Germinal center (tissue), 1 donor: ENCODE measurements at places on chromosomes 1 and 21.

DNA sequence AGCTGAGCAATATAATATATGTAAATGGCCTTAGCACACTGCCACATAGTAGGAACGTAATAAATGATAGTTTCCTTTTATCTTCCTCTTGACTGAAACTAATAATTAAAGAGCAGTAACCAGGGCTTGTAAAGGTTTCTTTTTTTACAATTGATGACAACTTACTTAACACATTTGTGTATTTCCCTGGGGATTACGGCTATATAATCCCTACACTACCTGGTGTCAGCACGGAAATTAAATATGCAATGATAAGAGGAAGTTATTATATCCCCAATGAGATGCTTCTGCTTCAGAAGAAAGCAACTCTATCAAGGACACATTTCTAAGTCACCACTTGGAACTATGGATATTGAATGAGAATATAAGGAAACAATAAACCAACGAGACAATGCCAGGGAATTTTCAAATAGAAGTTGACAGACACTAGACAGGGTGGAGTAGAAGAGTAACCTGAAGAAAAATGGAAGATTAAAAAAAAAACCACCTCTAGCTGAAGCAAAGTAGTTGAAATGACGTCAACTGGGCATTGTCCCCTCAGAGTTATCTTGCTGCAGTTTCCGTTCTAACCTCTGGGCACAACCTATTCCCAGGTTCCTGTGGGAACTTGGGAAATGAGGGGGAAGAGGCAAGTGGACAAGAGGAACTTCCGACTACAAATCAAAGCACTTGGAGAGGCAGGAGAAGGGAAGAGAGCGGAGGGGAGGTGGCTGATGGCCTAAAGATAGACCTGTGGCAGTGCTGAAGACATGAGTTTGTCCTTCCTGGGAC is 66.5 kb downstream of the PLPP3 start:
- DNase-seq, result no peak

- DNase-seq, result no peak
These were observed 34.8 kb upstream of the EPS15 start for GRCh38 chr1:51553911-51554310.

DNA sequence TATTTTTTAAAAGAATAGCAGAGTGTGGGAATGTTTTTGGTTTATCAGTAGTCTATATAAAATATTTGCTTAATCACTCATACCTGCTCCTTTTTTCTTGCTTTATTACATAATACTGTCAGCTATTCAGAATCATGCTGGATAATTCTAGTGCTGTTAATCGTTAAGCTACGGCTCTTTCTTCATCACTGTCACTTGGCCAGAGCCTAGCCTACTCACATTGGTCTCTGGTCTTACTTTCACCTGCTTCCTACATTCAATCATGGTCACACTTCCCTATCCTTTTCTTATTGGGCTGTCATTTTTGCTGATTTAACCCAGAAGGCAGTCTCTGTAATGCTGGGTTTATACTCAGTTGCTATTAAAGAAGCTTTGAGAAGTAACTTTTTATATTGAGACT is 2.5 kb downstream of the KLHL20 start:
- DNase-seq, result no peak

- no peak for DNase-seq
These were observed 327.7 kb downstream of the PTPRC start for GRCh38 chr1:198966519-198966918.

GRCh38 chr1:180182643-180183311 is 28.1 kb downstream of the QSOX1 start:
- DNase-seq, result no peak

GRCh38 chr1:40783001-40783905 is at the start of gene KCNQ4:
Gene KCNQ4 (plus strand): TSS chr1:40783787. CDS start chr1:40784094, 307 bp downstream.
- peak; percentile 40 for DNase-seq

DNA sequence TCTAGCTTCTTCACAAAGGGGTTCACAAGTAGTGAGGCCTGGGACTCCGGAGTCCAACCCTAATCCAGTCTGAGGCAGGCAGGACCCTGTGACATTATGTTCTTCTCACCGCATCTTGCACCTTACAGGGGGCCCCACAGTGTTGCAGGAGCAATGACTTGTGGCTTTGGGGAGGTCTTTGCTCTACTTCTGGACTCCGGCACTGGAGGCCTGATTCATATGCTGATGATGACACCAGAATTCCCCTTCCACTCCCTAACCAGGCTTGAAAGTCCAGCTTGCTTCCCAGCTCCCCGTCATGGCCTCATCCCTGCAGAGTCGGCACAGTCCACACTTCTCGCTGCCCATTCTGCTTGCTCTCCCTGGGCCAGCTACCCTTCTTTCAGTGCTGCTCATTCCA is 96.3 kb upstream of the SLC44A3 start:
- no peak for DNase-seq

GRCh38 chr21:18744840-18745239 is 341.3 kb upstream of the TMPRSS15 start:
- DNase-seq, result no peak

- no peak for DNase-seq
These were observed 3.5 kb downstream of the CD164L2 start for GRCh38 chr1:27379564-27380122.

- peak; percentile 79 for DNase-seq
These were observed 29.6 kb upstream of the RGS16 start for GRCh38 chr1:182633657-182634281.

- no peak for DNase-seq
These were observed 2.9 kb upstream of the FOXO6 start for GRCh38 chr1:41358131-41359021.

DNA sequence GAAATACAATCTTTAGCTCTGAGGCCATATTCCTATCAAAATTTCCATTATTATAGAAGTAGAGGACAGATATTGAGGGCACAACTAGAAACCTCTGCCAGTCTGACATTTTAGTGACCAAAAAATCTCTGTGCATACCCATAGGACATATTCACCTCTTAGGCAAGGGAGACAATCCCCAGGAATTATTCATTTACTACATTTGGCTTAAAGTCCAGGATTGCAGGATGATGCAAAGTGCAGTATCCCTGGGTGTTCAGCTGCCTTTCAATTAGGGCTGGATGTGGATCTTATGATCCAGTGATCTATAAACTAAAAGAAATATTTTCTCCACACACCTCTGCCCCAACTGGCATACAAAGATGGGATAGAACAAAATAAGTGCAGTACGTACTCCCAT is 50.9 kb downstream of the PTGS2 start:
- no peak for DNase-seq

DNA sequence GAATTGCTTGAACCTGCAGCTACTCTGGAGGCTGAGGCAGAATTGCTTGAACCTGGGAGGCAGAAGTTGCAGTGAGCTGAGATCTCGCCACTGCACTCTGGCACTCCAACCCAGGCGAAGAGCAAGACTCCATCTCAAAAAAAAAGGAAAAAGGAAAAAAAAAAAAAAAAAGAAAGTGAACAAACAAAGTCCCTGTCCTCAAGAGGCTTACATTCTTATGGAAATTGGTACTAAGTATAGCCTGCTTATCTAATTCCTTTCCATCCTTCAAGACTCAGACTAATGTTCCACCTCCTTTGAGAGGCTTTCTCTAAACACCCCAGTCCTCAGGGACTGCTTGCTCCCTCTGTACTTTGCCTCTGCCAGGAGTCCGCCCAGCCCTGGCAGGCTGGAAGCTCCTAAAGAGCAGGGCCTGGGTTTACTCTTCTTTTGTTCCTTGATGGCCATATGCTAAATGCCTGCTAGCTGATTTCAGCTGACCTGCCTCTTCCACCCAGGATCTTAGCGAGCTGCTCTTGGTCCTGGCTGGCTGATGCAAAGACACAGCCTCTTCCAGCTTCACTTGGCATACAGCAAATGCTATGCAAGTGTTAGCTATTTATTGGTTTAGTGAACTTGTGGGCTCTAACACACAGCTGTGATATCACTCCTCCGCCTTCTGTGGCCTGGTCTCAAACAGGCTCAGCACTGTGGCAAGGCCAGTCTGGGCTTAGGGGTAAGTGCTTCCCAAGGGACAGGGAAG is 9.8 kb downstream of the SLC9A1 start:
- no peak for DNase-seq

DNA sequence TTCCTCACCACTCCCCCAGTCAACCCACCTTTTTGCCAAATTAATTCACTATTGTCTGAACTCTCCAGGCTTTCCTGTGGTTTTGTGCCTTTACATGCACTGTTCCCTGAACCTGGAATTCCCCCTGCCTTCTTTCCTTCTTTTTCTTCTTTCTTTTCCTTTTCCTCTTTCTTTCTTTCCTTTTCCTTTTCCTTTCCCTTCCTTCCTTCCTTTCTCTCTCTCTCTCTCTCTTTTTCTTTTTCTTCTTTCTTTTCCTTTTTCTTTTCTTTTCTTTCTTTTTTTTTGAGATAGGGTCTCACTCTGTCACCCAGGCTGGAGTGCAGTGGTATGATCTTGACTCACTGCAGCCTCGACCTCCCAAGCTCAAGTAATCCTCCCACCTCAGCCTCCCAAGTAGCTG is 56.6 kb upstream of the CDC42BPA start:
- no peak for DNase-seq

DNA sequence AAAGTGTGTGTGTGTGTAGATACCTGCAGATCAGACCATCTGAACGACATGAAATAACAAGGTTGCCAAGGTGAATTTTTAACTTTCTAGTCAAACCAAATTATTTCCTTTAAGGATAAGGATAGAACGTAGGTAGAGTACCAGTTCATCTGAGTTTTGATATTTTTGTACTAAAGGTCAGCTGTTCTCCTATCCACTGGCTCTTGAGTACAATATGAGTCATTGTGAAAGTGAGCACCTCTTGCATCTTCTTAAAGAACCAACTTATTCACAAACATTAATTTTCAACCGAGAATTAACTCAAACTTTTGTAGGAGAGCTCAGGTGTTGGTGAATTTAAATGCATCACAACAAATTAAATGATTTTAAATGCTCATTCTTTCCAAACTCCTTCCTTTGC is 71.5 kb downstream of the IFI44 start:
- DNase-seq, result no peak

- peak; percentile 84 for DNase-seq
These were observed 15.5 kb upstream of the CD247 start for GRCh38 chr1:167533851-167534300.

- DNase-seq, result no peak
These were observed 48.9 kb downstream of the HENMT1 start for GRCh38 chr1:108611984-108612383.

DNA sequence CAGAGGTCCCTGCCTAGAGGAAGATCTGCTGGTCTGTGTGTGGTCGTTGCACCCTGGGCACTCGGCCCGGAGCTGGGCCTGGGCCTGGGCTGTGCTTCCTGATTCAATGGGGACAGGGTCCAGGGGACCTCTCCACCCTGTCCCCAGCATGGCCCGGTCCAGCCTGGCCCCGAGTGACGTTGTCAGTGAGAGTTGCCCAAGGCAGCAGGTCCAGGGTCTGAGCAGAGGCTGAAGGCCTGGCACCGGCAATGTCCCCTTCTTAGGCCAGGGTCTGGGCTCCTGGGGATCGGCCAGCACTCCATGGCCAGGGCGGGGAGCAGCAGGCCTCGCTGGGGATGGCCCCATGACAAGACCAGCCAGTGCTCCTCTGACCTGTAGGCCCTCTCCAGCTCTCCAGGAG is 15.6 kb upstream of the PEX10 start:
- no peak for DNase-seq

- no peak for DNase-seq
These were observed 10.2 kb downstream of the CREG1 start for GRCh38 chr1:167543199-167543990.

DNA sequence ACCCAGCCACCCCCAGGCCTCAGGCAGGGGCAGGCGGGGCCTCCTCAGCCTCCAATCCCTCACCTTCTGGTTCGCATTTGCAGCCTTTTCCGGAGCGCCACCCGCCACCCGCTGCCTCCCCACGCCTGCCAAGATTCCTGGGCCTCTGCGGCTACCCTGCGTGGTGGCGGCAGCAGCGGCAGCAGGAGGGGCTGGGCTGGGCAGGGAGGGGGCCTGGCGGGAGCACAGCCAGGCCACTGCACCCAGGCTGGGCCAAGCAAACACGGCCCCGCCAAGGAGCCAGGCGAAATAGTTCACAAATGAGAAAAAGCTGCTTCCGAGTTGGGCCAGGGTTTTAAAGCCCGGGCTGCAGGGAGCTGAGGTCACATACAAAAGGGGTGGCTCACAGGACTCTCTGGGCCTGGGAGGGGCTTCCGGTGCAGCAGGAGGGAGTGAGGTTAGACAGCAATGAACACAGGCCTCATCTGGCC is 9.8 kb downstream of the COL8A2 start:
- no peak for DNase-seq

DNA sequence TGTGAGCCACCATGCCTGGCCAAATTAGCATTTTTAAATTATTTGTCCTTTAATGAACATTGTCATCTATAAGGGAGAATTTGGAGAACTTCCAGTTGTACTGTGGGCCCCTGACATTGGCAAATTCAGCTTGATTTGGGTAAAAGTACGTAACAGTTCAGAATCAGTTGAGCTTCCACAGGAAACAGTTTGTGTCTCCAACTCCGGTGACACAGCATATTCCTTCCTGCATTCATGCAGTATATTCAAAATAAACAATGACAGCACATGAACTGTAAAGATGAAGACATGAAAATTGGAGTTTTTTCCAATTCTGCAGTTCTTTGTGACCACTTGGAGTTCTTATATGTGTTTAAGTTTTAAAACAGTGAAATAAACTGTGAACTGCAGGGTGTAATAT is 28.2 kb downstream of the RNF220 start:
- DNase-seq, result no peak

GRCh38 chr21:34989337-34990151 is 59.6 kb downstream of the RUNX1 start:
- no peak for DNase-seq

- no peak for DNase-seq
These were observed 4.1 kb downstream of the GPSM2 start for GRCh38 chr1:108880850-108881249.
